ENCODE measurements at places on chromosomes 4 and X.

DNA sequence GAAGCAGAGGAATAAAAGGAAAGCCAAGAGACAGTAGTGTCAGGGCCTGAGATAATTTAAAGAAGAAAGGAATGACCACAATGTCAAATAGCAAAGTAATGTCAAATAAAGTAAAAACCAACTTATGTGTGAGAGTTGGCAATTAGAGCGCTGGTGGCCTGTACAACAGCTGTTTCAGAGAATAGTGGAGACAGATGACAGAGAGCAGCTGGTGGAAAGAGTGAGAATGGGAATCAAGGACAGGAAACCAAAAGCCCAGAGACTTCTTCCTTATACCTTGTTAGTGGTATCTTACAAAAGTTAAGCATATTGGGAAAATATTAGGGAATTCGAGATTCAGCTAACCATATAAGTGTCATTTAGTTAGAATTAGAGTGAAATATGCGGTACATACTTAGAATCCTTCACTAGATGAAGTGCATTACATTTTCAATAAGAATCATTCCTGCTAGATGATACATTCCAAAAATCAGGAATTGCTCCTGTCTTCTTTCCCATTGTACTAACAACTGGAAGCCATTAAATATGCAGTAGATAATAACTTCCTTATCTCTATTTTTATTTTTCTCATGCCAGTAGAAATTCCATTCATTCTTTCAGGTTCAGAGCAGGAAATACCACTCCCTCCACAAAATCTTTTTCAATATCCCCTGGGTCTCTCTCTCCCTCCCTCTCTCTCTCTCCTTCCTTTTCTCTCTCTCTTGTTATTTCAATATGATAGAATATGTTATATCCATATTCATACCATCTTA, 525.4 kb downstream of the CENPC start:
- no peak for DNase-seq

GRCh38 chrX:6558979-6559378, 24.1 kb upstream of the VCX3A start:
- DNase-seq: no peak

- no peak for DNase-seq
These were observed 14.1 kb upstream of the CCNI start for GRCh38 chr4:77089866-77090265.

DNA sequence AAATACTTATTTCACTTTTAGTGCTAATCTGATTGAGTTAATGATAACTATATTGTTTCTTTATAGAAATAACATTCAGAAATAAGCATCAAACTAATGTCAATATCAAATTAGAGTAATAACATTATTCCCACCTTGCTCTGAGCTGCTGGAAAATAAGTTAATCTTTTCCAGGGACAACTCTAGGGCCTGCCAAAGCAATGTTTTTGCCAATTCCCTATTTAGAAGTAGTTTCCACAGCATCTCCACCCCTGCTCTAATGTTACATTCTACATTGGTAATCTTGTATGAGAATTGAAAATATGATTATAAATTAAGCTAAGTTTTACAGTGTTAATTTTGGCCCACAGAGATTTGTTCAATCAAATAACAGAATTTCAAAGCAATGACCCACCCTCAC, 68.3 kb downstream of the REELD1 start:
- no peak for DNase-seq

GRCh38 chr4:117455088-117455487, 369.7 kb upstream of the TRAM1L1 start:
- DNase-seq: no peak

DNA sequence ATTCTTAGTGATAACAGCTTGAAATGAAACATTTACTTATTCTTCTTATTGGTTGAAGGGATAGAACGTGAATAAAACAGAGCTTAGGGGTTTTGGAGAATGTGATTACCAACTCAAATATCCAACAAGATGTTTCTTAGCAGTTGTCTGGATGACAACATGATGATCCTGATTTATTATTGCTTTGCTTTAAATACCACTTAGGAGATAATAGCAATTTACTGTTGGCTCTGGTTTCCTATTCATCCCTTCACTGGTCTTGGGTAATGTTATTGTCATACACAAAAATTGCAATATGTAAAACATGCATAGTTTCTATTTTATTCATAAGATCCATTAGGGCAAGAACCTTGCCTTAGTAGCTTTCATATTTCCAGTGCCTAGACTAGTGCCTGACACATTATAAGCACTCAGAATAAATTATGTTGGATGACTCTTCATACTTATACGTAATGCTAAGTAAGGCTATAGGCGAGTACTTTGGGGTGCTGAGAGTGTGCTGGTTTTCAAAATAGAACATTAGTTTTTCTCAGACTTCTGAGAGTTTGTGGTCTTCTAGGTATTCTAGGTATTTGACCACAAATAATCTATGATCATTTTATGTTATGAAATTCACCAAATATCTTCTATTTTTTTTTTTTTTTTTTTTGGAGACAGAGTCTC, 58.6 kb upstream of the PGRMC2 start:
- no peak for DNase-seq

GRCh38 chr4:15149839-15150592, 147.7 kb downstream of the CPEB2 start:
- DNase-seq: peak; percentile 76

DNA sequence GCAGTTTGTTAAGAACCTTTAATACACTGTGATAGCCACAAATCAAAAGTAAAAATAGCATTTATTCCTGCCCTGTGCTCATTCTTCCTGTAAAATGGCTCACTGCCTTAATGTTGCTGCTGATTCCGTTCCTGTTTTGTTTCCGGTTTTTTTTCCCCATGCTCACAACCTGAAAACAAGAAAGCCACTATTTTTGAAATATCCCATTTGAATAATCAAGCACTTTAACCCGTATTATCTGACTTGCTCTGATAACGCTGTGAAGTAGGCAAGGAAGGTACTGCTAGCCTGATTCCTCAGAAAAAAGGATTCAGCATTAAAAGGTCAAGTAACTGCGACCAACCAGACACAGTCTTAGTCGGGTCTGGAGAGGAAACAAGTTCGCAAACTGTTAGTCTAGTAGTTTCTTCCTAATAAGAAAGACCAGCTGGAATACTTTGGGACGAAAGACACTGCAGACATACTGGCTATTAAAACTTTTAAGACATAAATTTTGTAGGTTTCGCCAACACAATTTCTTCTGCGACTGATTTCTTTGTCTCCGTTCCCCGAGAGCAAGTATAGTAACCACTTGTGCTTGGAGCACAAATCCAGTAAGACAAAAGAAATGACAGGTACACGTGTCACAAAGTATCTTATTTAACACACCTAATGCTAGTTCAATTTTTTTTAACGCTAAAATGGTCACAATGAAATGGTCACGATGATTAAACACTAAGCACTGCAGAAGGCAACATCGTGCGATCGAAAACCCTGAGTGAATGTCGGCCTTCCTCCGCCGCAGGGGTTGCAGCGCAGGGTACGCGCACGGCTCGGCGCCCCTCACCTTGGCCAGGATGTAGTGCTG, 802 bp downstream of the COX18 start:
- peak; percentile 32 for DNase-seq

DNA sequence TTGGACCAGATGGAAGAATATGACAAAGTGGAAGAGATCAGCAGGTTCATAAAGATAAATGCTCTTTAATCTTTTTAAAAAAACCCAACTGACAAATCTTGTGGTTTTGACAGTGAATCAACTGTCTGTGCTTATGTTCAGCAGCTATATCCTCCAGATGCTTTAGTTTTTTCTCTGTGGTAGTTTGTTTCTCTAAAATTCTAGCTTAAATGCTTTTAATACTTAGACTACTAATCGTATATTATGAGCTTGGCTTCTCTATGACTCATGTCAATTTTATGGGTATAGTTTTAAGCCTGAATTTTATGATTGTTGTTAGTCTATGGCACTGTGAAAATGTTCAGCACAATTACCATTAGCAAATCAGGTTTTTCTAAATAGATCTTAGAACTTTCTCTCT, 12.9 kb downstream of the HHIP start:
- DNase-seq: peak; percentile 82

DNA sequence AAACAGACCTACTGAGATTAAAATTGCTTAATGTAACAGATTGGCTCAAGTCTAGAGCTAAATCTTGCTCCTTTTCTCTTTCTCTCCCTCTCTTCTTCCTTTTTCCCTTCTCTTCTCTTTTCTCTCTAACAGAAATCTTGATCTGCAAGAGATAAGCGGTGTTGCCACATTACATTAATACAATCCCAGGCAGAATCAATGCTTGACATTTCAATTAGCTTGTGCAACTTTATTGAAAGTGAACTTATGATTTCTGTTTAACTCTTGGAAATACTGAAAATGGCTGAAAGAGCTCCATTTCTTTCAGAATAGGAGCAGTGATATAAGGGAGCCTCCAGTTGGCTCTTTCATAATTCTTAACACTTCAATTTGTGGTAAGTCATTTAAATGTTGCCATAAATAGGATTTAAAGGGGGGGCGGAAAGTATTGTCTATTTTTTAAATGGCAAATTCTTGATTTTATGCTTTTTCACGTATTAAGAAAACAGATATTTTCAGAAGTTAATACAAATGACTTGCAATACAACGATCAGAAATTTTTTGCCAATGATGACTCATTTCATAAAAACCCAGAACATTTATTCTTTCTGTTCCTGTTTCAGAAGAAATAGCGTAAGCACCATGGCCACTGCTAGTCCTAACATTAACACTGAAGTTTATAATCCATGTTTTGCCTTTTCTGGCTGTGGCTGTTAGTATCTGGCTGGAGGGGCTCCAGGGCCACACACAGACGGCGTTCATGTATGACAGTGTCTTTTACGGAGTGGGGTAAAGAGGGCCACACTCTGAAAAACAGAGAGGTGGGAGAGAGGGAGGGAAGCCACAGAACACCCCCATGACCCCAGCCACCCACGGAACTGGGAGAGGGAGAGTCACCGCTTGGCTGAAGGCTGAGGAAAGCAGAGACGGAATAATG, 115.7 kb upstream of the FAT1 start:
- peak; percentile 92 for DNase-seq

GRCh38 chrX:119693040-119693995, at the start of gene SEPTIN6:
TSS of gene SEPTIN6 (minus strand) at chrX:119693168. CDS start at chrX:119693105, 63 bp downstream.
- peak; percentile 52 for DNase-seq

DNA sequence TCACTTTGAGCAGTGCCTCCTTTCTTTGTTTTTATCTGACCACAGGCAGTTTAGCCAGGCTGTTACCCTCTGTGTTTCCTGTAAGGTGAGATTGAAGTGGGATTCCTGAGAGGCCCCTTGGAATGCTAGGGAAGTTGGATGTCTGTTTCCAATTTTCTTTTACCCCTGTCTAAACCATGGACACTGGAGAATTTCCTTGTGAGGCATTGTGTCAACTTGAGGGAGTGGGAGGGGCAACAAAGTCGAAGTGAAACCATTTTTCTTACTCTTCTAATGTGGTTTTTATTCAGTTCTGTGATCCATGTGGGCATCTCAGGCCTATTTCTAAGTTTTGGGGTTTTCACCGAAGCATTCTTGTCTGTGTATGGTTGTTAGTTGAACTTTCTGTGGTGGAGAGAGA, 296.1 kb upstream of the UGT8 start:
- DNase-seq: no peak

- DNase-seq: no peak
These were observed 58.5 kb downstream of the APOO start for GRCh38 chrX:23849241-23849640.

GRCh38 chr4:68375667-68376559, 26.0 kb upstream of the YTHDC1 start:
- peak; percentile 64 for DNase-seq

GRCh38 chr4:94455081-94455480, 3.3 kb downstream of the PDLIM5 start:
- peak; percentile 88 for DNase-seq

GRCh38 chr4:123767806-123768205, 371.2 kb downstream of the SPRY1 start:
- DNase-seq: peak; percentile 80

DNA sequence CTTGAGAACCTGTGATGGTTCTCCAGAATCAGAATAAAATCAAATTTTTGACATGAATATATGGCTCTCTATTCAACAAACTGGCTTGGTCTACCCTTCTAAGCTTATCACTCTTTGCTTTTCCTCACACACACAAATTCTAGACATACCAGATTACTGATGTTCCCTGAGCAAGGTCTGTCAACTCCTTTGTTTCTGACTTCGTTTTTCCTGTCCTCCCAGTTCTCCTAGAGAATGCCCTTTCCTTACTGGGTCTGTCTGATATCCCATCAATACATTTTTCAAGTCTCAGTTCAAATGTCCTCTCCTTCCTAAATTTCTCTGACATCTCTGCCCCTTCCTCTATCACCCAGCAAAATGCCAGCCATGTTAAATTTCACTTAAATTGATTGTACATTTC, 202.1 kb upstream of the IGFBP7 start:
- DNase-seq: no peak

DNA sequence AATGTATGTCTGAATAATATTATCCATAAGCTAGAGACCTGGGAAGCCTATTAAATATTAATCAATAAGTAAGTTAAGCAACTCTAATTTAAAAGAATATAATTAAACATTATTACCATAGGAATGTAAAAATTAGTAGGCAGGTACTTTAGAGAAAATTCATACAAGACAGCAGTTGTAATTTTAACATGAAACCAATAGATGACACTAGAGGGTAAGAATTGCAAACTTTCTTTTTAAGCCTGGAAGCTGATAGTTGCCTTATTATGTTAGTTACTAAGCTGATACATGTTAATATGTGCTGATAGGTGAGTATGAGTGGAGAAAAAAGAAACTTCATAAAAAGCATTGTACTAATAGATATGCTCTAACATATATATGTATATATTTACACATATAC, 1157.4 kb downstream of the FAM133A start:
- peak; percentile 0 for DNase-seq
